ENCODE measurements at places on chromosomes 2 and 18.

- DNase-seq: no peak
Observed at GRCh38 chr2:170488807-170489206, 226.3 kb upstream of the SP5 start.

DNA sequence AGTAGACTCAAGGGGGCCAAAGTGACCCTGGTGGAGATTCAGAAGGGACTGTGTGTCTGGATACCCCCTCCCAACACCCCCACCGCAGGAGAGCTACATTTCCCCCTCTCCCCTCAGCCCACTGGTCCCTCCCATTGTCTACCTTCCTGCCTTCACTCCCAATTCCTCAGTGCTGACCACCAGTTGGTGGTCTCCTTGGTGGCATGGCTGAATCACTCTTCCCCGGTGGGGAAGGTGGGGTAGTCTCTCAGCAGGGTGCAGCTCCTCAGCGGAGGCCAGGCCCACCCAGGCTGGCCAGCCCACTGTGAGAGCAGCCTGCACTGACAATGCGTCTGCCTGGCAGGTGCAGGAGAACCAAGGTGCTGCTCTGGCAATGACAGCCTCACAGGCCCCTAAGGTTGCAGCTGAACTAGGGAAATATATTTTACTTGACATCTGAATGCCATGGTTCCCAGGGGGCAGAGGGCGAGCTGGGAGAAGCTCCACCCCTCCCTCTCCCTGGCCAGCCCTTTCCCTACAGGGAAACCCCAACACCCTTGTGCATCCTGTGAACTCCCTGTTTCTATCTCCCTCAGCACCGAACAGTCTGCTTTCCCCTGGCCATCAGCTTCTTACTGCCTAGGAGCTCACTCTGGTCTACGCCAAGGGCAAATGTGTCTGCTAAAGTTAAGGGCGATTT is 62.6 kb upstream of the PAX8 start:
- no peak for DNase-seq

DNA sequence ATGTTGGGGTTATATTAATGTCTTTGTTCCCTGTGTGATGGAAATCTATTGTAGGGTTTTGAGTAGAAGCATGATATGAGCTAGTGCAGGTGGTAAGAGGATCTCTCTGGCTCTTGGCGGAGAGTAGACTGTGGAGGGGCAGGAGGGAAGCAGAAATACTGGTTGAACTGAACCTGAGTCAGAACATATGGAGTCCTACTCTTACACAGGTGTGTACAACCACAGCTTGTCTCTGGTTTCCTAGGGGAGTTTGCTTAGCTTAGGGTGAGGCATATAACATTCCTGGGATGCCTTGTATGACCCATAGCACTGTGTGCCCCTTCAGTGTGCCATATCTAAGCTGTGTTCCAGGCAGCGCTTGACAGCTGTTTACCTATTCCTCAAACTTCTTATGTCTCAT is 97.3 kb upstream of the GCFC2 start:
- no peak for DNase-seq

GRCh38 chr2:133841900-133842299 is 273.6 kb upstream of the NCKAP5 start:
- DNase-seq: peak; percentile 94

DNA sequence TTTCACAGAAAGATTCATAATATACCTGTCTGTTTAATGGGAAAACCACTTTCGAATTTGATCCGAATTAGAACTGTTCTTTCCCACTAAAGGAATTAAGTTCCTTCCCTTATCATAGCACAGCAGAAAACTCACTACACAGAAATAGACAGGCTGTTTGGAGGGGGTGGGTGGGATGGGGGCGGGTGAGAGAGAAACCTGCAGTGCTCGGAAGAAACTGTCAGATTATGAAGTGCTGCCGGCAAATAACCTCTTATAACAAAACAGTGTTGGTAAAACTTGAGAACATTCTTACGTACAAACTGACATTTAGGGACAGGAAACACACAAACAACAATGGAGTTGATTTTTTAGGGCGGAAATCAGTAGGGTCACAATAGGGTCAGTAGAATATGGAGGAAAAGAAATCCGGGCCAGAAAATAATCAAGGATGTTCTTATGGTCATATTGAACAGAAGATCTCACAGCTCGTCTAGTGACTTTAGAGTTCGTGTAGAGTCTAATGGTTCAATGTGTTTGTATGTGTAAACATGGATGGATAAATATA is 756.0 kb upstream of the LRATD1 start:
- no peak for DNase-seq

GRCh38 chr2:95307036-95307435 is 9.9 kb downstream of the KCNIP3 start:
- no peak for DNase-seq

GRCh38 chr2:140122001-140122400 is 1341.8 kb upstream of the NXPH2 start:
- DNase-seq: peak; percentile 7

DNA sequence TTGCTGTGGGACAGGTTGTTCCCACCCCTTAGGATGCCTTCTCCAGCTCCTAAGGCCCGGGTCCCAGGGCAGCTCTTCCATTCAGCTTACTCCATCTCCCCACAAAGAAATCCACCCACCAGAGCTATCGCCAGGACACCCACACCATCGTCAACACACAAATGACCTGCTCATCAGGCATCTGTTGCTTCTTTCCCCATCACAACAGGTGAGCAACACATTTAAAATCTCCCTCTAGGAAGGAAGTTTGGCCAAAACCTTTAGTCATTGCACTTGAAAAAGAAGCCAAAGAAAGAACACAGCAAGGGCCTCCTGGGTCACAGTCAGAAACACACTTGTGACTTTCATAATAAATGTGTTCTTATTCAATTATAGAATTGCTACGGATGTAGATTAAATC is 289.0 kb downstream of the PIEZO2 start:
- no peak for DNase-seq

DNA sequence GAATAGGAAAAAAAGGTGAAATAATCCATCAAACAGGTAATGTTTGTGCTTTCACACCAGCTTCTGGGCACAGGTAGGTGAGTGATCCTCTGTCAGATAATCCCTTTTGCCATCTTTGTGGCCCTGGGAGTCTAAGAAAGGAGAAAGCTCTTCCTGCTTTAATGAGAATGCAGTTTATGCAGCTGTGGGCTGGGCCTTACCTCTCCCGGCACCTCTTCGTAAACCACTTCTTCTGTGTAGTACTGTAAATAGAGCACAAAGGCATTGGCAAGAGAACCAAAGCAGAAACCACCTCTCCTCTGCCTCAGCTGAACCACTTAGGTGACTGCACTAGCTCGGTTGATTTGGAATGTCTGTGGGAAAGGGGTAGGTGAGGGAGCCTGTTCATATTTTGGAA is 4.9 kb downstream of the NEB start:
- no peak for DNase-seq

DNA sequence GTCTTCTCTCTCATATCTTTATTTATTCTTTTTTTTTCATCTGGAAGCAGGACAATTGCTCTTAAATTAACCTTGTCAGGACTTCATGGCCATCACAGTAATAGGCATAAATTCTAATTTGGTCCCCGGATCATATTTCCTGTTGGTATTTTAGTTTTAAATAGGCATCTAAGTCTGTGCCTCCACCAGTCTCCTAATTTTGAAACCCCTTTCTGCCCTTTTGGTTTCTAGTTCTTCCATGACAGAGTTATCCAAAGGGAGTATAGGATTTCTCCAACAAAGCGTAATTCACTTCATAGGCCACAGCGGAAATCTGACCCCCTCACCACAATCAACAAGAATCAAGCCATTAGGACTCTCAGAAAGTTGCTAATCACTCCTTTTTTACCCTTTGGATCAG is 3.8 kb downstream of the EPHA4 start:
- DNase-seq: no peak

GRCh38 chr2:43032213-43033015 is 194.0 kb downstream of the ZFP36L2 start:
- DNase-seq: no peak

GRCh38 chr18:48539406-48540250 is 797 bp downstream of the CTIF start:
- no peak for DNase-seq

DNA sequence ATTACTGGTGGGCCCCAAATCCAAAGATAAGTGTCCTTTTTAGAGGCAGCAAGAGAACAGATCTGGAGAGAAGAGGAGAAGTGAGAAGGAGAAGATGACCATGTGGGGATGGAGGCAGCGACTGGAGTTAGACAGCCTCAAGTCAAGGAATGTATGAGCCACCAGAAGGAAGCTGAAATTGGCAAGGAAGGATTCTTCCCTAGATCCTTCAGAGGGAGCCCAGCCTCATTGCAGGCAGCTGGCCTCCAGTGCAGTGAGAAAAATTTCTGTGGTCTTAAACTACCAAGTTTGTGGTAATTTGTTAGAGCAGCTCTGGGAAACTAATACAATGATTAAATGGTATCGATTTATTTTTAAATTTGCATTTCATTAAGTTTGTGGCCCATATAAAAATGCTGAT is 167.9 kb downstream of the NCKAP5 start:
- DNase-seq: no peak

DNA sequence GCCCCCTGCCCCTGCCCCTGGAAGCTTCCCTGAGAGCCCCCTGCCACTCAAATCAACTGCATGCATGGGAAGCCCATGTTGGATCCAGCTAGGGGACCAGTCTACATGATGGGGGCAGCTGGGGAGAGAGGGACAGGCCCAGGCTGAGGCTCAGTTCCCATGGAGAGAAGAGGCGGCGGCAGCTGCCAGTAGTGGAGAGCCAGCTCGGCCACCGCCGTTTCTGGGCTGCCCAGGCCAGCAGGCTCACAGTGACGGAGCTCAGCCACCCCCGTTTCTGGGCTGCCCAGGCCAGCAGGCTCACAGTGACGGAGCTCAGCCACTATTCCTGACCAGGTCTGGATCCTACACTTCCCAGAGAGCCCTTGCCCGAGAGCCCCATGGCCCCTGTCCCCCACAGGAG is 3.6 kb downstream of the MAB21L4 start:
- DNase-seq: no peak

GRCh38 chr2:127086990-127087790 is 19.8 kb downstream of the BIN1 start:
- DNase-seq: peak; percentile 63

- no peak for DNase-seq
Observed at GRCh38 chr2:7119132-7119835, 202.1 kb downstream of the RNF144A start.

DNA sequence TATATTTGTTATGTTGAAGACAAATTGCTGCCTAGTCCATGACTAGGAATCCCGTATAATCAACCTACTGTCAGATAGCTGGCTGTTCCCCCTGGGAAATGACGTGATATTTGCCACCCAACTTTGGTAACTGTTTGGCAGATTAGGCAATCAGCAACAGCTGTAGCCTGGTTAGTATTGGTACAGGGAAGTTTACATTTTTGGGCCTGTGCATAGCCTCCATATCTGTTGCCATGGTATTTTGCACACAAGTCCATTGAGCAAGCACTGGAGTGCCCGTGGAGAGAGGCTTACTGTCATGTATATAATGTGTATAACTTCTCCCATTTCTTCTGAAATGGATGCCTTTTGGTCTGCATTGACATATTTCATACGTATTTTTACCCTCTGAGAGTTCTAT is 27.7 kb downstream of the BIRC6 start:
- no peak for DNase-seq

DNA sequence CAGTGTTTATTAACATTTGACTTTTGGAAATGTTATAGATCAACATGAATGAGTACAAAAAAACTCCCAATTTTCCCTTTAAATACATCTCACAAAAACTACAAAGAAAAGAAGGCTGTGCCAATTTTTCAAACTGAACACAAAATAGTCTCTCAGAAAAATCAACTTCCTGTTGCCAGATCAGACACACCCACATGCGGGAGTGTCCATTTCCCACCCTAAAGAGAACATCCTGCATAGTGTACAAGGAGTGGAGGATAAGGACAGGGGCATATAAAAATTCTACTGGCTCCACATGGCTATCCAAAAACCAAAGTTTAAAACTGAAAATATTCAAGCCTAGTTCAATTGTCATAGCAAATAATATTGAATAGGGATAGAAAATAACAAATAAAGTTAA is 165.3 kb downstream of the ATAD2B start:
- DNase-seq: no peak

DNA sequence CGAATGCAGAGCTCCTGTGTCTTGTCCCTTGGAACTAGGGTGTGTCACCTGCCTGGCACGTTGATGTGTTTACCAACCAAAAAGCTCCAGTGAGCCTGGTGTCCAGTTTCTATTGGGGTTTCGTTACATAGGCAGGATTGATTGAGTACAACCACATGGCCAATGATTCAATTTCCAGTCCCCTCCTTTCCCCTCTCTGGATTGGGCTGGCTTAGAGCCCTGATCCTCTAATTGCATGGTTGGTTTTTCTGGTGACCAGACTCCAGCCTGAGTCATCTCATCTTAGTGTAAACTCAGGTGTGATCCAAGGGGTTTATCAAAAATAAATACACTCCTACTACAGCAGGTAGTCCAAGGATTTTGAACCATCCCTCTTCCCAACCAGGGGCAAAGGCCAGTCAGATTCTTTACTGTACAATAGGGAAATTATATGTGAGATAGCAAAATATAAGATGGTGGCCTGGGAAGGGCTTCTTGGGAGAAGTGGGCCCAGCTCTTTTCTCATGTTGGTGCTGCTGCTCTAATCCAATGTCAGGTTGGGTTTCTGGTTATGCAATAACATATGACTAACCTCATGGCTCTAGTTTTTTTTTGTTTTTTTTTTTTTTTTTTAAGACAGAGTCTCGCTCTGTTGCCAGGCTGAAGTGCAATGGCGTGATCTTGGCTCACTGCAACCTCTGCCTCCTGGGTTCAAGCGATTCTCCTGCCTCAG is 64.7 kb upstream of the MGAT5 start:
- DNase-seq: peak; percentile 60

- DNase-seq: no peak
Observed at GRCh38 chr2:8863331-8863953, 26.0 kb upstream of the KIDINS220 start.

DNA sequence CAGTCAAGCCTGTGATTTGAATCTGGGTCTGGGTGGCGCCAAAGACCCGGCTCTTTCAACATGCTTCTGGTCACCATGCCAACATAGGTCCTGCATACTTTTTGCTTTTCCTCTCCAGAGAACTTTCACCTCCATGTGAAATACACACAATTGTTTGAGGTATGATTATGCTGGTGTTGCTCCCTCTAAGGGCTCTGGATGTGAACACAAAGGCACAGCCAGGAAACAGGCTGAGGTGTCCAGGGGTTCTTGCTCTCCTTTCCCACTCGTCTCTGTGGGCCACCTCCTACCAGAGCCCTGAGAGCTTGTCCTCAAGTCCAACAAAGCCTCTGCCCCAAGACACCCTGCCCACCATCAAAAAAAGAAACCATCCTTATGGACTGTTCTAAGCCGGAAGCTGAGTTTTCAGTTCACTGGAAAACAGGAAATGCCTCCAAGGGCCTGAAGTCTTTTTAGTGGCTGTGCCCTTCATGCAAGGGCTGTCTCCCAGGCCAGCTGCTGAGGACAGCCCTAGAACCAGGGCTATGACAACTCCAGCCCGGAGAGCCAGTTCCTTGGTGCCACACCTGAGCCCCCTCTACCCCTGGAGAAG is 100.2 kb upstream of the EPAS1 start:
- DNase-seq: no peak

GRCh38 chr2:207600231-207600630 is 25.0 kb downstream of the METTL21A start:
- no peak for DNase-seq
